ENCODE measurements at places on chromosomes 7 and 10.

DNA sequence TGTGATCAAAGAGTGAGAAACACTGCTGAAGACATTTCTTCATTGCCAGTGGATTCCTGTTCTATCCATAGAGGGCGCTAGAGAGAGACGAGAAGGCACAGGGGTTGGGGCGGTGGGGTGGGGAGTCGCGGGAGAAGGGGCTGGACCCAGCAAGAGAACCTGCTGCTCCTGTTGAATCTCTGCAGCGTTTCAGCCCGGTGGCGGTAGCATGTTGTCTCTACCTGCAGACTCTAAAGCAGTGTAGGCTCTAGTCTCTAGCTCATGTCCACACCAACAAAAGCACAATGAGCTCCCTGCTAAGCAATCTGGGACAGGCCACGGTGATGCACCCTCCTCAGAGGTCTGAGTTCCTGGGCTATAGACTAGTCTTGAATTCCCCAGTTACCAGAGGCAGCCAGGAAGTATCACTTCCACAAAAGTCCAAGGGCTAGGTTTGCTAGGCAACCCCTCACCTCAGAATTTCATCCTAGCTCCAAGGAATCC lies 167.7 kb downstream of the DGKB start:
- no peak for DNase-seq

DNA sequence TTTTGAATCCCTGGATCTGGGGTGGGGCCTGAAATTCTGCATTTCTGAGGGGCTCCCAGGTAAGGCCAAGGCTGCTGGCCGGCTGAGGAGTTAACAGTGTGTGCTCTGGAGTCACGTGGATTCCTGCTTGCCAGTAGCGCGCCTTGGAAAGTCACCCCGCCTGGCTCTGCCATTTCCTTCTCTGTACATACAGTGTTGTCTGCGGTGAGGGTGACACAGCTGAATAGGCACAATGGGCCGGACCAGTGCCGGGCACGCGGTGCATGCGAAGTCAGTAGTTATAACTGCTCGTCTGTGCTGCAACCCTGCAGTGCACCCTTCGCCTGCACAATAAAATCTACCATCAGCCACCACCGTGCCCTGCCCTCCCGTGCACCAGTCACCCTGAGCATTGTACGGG lies 68.0 kb upstream of the EEPD1 start:
- DNase-seq = no peak

DNA sequence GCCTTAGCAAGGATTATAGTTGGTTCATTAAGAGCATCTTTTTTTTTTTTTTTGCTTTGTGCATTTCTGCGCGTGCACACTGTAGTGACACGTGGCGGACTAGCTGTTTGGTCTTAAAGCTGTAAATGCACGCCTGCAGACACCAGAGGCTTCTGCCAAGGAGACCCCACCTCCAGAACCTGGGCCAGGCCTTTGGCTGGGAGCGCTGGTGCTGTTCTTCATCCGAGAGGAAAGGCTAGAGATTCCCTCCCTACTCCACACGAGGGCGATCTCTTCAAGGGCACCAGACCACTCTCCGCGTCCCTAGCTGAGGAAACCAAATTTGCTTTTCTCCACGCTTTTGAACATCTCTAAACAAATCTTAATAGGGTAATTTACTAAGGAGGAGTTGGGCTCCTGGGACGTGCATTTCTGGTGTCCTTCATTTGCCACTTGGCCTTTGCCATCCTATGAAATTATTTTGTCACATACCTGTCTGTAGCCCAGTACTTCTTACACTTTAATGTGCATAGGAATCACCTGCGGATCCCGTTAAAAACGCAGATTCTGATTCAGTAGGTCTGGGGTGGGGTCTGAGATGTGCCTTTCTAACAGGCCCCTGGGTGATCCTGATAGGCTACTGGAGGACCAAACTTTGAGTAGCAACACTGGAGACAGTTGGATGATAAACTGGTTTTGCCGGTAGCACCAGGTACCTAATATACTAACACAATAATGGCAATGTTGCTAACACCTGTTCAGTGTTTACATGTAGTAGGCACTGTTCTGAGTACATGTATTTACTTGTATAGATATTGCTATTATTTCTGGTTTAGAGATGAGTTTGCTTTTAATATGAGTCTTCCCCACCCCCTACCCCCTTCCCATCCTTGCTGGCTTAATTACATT lies 1.3 kb upstream of the SLC26A5 start:
- DNase-seq = peak; percentile 80

GRCh38 chr7:127154958-127155357 lies 97.8 kb downstream of the GRM8 start:
- no peak for DNase-seq

DNA sequence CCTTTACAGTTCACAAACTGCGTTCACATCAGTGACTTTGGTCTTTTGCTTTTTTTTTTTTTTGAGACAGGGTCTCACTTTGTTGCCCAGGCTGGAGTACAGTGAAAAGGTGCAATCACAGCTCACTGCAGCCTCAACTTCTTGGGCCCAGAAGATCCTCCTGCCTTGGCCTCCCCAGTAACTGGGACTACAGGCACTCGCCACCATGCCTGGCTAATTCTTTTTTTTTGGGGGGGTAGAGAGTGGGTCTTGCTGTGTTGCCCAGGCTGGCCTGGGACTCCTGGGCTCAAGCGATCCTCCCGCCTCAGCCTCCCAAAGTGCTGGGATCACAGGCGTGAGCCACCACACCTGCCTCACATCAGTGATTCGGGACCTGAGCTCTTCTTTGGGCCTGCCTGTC lies 35.7 kb upstream of the UNCX start:
- DNase-seq = no peak

DNA sequence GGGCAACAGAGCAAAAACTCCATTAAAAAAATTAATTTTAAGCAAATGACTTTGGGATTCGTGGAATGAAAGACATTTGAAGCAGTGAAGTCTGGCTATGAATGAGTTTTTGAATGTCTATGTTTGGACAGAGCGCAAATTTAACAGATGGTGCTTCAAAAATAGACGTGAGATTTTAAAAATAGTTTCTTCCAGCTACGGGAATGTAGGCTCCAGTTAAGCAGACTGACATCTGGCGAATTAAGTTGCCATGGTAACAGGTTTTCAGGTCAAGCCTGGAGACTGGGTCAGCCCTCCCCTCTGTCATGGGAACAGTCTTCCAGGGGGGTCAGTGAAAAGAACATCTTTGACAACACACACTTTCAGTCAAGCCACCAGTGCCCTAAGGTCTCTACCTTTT lies 62.0 kb downstream of the MYOF start:
- no peak for DNase-seq

DNA sequence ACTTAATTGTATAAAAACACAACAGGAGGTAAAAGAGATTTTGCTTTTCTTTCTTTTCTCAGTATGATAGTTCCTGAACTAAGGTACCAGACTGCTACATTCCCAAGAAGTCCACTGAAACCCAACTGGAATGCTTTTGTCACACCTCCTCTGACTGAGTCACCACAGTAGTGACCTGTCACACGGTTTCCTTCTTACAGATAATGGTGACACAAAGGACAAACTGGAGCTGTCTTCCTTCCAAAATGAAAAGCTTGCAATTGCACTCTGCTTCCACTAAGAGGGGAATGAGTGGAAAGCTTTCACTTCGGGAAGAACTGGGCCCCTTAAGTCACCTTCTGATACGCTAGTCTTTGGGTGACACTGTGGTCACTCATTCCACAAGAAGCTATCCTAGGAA lies 122.2 kb downstream of the KMT2E start:
- no peak for DNase-seq

DNA sequence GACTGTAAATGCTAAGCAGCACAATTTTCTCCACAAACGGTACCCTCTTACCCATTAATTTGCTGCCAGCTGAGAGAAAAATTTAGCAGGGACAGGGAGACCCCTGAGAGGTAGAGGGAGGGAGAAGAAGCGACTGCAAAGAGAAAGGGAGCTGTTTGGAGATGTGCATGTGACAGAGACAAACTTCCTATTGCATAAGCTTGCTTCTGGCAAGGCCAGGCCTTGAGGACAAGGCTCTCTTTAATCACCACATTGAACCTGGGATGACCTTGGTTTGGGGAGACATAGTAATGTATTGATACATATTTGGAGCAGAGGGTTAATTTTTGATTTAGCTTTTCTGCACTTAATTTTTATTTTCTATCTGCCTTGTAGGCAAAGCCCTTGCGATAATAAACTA lies 31.1 kb upstream of the HIBADH start:
- no peak for DNase-seq

- DNase-seq = no peak
Observed at GRCh38 chr7:31919678-31920369, 150.4 kb downstream of the PDE1C start.

DNA sequence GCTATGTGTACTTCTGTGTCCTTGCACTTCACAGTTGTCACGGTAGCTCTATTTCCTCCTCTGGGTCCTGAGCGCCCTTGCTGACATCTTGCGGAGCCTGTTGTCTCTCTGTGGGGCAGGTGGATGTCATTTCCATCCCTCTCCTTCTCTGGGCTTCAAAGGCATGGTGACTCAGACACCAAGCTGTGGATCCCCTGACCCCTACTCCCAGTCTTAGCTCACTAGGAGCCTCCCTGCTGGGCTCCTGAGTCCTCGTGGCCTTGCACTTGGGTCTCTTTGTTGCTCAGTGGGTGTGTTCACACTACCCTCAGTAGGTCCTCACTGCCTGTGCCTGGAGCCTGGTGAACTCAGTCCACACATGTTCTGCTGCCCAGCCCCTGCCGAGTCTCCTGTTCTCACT lies 100.3 kb upstream of the PAX2 start:
- no peak for DNase-seq

DNA sequence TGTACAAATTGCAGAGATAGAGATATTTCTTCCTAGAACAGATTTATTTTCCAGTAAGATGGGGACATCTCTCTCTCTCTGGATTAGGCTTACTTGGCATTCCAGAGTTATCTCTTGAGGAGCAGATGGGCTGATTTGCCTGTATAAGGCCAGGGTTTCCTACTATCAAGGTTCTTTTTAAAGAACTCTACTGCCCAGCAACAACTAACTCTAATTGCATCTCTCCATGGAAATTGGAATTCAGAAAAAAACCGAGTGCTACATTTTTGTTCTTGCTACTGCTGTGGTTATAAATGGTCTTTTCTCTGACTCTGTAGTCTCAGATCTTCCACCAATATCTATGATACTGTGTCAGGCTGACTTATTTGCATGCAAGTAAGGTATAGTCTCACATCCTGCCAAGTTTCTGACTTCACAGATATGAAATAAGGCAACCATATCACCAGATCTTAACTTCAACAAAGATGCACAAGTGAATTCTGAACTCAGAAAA lies 161.1 kb downstream of the CRPPA start:
- DNase-seq = no peak

Data from Karpas-422 (cell line).